ENCODE measurements at places on chromosomes 1 and 21.

DNA sequence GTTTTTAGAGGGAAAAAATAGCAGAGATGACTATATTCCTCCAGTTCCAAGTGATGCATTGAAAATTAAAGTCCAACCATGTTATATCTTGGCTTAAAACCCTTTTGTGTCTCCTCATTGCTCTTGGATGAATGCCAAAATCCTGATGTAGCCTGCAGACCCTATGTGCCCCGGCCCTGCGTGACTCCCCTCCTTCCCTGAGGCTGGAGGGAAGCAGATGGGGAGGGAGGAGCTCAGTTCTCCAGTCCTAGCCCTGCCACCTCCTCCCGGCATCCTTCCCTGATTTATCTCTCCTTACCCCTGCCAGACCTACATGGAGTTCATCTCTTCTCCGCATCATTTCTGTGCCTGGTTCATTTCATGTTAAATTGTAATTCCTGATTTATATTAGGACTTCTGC, 397.4 kb downstream of the PTPRU start:
- DNase-seq, result no peak

DNA sequence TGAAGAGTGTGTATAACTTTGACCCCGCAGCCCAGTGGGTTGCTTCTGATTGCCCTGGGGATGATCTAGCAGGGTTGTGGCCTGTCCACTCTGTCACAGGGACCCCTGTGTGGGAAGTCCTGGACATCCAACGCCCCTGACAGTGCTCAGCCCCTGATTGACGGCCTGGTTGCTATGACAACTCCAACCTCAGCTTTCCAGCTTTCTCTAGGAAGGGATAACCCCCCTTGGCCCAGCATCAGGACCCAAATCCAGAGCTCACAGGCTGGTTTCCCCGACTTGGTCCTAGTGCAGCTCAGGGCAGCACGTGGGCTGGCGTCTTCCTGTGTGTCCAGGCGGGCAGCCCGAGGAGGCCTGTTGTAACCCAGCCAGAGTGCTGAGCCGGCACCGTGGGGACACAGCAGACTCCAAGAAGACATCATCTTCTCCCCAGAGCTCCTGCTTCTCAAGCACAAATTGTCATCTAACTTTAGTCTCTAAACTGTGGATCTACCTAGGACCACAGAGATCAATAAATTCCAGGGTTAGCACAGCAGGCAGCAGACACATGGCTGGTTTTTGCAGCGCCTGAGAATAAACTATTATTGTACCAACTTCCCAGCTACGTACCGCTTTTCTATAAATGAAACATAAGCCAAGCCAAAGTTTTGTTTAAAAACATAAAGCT, 18.9 kb upstream of the PDXK start:
- no peak for DNase-seq

DNA sequence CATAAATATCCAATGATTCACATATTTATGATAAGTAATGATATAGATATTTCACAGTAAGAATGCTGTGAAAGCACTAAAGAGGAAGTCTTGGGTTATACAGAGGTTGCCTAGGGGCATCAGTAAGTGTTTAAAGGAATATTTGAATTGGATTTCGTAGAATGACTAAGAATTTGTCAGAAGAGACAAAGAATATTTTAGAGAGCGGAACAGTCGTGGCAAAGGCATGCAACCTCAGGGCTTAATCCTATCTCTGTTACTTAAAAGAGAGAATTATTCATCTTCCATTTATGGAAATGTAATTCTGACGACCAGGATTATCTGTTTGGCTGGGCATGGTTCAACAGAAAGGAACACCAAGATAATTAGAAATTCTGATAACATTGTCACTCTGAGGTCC, 171.9 kb upstream of the NR5A2 start:
- no peak for DNase-seq

DNA sequence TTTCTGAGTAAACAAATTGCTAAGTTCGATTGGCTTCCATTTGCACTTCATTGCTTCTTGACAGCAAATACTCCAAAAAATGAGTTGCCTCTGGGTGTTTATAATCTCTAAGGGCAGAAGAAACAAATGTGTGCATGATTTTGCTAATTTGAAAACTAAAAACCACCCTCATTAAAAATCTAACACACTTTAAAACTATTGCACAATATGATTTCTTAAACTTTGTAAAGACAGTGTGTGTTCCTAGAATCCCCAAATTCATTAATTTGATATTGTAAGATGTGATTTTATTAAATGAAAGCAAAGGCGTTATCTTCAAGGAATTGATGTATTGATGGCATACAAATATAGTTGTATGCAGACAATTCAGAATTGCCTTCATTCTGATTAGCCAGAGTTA, 350.9 kb downstream of the OLFM3 start:
- no peak for DNase-seq

- no peak for DNase-seq
These were observed 444.7 kb downstream of the CAMTA1 start for GRCh38 chr1:7229696-7230631.

DNA sequence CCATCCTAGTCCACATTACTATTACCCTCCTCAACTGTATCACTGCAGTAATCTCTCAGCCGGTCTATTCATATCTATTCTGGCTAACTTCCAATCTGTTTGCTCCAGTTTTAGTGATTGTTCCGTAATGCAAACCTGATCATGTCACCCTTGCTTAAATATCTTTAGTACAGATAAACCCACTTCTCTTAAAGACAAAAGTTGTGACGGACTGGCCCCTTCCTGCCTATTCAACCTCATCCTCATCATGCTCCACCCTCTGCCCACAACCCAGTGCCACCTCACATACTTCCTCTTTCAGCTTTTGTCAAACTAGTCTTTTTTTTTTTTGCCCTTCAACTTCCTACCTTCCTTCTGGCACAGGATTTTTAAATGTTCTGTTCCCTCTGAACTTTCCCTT, 2.8 kb upstream of the C1orf162 start:
- no peak for DNase-seq

DNA sequence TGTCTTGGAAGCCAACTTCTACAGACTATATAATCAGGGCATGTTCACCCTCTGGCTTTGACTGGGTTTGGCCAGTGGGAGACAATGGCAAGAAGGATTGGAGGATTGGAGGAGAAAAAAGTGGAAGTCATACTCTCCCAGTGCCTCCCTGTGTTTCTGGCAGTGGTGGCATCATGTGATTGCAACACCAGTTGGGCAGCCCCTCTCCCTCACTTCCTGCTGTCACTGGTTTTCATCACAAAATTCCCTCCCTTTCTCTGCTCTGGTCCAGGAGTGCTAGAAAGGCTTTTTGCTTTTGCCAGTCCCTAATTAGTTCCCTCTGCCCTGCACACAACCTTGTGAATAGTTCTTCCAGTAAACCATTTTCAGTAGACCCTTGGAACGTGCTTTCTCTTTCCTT, 3.7 kb upstream of the QSOX1 start:
- no peak for DNase-seq

GRCh38 chr1:237205400-237206064, 163.5 kb downstream of the RYR2 start:
- no peak for DNase-seq

DNA sequence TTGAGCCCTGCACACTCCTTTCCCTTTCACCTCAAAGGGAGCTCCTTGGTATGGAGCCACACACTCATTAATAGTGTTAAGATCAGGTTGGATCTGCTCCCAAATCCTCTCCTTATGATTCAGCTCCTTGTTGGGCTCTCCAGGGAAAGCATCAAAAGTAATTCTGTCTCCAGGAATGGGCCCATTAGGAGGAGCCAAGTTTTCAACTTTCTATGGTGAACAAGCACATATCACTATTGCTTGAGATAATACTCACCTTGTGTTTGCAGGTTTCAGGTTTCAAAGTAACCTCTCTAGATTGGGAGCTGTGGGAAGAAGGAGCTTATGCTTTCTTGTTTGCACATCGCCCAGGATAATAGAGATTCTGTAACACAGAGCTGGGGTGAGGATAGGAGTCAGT, 164.8 kb downstream of the TNFSF18 start:
- DNase-seq, result no peak

DNA sequence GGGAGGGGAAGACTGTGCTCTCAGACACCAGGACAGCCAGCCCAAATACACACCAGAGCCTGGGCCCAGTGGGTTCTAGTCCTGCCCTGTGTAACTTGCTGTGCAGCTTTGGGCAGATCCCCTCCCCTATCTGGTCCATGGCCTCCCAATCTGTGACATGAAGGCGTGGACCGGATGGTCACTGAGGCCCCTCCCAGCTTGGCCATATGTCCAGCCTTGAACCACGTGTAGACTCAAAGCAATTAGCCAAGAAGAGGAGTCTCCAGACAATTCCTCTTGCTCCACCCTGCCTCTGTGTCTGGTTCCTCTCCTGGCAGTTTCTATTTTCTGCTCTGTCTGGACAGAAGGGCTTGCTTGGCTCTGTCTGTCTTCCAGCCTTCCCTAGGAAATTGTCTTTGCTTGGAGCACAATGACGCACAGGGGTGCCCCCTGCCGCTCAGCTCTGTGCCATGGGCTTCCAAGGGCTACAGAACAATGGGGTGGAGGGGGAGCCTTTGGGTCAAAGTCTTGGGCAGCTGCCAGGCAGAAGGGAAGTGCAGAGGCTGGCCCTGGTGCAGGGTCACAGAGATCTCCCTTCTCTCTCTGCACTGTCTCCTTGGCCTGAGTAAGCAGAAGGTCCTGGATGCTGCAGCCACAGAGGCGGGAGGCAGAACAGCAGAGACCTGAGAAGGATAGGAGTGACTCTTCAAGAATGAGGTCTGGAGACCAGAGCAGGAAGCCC, 66.1 kb downstream of the TENT5C start:
- DNase-seq, result peak; percentile 35

- DNase-seq, result no peak
These were observed 27.0 kb upstream of the TMEM39B start for GRCh38 chr1:32045772-32046171.

GRCh38 chr1:16371725-16372124, 4.7 kb downstream of the SZRD1 start:
- no peak for DNase-seq

DNA sequence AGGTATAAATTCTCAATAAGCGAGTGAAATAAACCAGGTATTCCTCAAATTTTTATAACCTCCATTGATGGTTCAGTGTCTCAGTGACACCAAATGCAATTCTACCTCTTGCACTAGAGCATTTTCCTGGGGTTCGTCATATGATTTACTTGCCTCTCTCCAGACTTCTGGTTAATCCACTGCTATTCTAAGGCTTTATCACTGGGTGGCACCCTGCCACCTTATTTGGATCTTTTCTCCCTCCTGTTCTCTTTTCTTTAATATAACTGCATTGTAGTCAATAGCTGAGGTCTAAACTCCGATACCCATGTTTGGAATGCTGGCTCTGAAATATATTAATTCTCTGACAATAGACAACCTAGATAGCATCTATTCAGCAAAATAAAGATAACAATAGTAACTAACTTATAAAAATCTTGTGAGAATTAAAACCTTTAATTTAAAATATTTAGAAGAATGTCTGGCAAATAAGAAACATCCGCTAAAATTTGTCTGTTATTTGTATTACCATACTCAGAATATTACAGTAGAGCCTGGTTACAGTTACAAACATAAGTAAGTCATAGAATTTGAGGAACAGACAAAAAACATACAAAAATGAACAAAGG, 436.4 kb downstream of the PLA2G4A start:
- peak; percentile 3 for DNase-seq

GRCh38 chr21:33543505-33544129, 779 bp downstream of the SON start:
- DNase-seq, result no peak

GRCh38 chr1:81410351-81410750, 390.4 kb upstream of the ADGRL2 start:
- DNase-seq, result no peak

- no peak for DNase-seq
These were observed 34.3 kb downstream of the PSMG1 start for GRCh38 chr21:39148975-39149374.

GRCh38 chr1:82463951-82464350, 663.2 kb downstream of the ADGRL2 start:
- no peak for DNase-seq
